Astrocyte (in vitro differentiated cells and primary cell): ENCODE measurements at places on chromosomes 6 and 20. TPM values are rescaled to one million over a fixed set of nuclear protein-coding genes. Genes with fewer than 3 reads are reported as not detected.
A peak's percentile ranks its signal among the peaks of the same experiment; 100 is the strongest.

DNA sequence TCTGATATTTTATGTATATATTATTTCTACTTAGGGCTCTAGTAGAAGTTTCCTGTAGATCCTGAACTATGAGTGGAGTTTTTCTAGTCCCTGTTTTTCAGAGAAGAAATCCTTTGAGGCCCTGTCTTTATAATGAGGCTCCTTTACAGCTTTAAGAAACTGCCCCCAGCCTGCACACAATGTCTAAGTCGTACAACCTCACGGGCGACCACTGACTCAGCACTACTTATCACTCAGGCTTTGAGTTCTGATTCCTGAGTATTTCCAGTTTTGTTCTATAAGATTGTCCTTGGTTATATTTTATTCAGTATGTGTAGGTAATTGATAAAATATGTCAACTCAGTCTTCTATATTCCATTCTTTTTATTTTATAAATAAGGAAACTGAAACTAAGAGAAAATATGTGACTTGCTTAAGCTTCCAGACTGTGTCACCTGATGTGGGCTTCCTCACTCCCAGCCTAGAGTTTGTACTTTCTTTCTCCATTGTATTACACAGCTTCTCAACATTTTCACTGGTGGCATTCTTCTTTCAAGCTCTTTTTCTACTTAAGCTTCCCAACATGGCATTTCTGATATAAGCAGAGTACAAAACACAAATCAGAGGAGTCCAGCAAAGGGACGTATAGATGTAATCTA lies 167.0 kb downstream of the TBX18 start:
- no peak for DNase-seq

DNA sequence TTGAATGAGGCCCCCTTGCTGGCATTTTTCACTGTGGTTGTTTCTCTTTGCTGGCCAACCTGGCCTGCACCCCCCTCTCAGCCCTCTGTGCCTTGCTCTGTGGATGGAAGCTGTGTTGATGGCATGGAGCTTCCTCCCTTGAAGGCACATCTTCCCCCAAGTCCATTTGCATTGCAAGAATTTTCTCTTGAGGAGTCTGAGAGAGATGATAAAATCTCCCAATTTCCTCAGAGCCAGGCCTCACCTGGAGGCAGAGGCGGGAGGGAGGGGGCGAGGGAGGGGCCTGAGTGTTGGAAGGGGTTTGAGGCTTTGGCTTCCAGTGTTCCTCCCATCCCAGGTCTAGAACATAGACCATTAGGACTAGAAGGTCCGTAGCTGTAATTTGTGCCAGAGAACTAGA lies 175.1 kb downstream of the SCP2D1 start:
- no peak for DNase-seq

DNA sequence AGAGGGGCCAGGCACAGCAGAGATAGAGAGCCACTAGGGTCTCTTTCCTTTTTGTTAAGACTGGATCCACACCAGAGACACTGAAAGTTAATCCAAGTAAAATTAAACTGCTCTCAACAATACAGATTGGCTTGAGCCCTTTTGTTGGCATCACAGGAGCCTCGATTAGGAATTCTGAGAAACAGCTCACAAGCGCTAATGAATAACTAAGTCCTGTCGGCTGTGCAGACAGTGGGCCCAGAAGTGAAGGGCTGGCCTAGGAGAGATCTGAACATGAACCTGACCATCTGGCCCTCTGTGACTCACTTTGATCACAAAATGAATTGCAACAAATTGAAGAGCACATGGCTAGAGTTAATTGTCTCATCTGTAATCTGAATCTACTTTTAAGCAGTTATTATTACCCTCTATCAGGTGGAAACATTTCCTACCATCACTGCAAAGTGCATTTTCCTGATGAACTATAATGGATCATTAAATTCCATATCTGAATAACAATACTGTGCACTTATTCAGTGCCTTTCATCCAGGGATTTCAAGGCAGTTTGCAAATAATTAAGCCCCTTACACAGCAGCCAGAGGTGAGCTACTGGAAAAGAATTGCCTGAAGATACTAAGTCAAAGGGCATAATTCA lies 3.2 kb downstream of the BACH2 start:
- peak; percentile 37 for DNase-seq

Gene DUSP22
- 32.9 and 34.9 TPM in 2 replicates for total RNA-seq

DNA sequence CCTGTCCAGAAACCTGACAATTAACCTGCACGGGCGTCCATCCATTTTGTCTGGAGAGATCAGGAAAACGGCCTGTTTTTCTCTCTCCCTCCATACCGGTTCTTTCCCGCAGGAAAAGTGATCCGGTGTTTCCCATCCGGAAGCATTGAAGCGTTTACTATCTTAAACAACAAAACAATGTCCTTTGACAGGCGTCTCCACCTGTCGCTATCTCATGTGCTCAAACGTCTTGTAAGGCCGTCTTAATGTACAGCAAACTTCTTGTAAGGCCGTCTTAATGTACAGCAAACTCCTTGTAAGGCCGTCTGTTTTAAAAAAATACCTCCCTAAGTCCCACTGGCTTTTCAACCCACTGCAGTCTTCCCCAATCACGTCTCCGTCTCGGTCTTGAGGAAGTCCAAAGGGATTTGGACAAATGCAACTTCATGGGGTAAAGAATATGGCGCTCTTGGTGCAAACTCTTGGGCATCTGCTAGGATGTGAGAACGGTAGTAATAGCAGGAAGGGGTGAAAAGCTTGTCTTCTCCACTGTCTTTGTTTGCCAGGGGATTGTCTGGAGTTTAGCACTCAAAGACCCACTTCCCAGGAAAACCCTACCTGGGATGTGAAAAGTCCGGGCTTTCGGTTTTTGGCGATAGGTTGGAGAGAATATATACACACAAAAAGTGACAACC lies 29.9 kb upstream of the TRIM27 start:
- DNase-seq = peak; percentile 16

Gene DEFB115
- total RNA-seq = not detected in 2 replicates

DNA sequence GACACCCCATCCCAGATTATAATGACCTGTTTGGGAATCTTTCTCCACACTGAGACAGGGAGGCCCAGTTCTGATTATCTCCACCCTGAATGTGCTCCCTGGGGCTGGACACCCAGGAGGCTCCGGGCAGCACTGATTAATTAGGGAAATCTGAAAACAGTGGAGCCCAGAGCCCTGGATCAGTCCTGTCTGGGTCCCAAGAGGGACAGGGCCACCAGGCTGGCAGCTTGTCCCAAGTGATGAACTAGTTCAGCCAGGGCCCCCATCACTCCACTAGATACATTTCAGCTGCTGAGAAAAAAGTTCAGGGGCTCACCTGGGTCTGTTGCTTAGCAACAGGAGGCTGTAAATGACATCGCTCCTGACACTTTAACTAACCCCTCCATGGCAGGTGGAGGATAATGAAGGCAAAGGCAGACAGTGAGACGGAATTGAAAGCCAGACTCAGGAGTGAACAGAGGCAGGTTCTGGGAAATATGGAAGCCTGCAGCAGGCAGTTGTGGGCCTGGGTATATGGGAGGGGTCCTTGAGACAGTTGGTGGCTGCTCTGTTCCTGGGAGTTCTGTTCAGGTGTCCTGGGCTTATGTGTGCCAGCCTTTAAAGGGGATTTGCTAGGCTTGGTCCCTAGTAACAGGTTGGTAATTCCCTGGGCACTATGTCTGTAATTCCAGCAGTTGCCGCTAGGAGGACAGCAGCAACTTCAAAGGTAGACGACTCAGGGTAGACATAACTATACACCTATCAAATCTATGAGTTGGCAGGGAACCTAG lies 78.3 kb upstream of the CTNNBL1 start:
- DNase-seq = peak; percentile 8
